ENCODE measurements at places on chromosomes 12 and 14.
A peak's percentile ranks its signal among the peaks of the same experiment; 100 is the strongest.

DNA sequence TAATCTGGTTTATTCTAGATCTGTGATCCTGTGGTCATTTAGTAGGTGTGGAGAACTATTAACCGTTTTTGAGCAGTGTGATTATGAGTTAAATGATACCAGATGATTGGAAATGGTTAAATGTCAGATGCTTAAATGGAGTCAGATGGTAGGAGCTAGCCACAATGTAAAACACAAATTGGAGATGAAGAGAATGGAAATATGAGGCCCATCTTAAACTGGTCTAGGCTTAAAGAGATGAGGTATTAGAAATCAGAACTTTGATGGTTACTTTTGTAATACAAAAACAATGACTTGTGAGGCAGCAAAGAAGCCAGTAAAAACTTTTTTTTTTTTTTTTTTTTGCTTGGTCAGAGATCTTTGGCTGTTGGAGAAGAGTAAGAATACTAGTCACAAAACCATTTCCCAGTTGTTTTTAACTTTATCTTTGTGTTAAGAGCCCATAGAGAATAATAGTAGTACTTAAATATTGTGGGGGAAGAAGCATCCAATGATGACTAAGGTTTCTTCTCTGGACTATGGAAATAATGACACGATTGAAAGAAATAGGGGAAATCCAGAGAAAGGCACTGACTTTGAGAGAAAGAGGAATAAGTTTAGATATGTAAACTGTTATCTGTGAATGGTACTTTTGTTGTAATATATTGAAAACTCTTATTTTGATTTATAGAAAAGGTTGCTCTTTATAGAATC, 95.9 kb downstream of the WNK1 start:
- DNase-seq, result peak; percentile 78

DNA sequence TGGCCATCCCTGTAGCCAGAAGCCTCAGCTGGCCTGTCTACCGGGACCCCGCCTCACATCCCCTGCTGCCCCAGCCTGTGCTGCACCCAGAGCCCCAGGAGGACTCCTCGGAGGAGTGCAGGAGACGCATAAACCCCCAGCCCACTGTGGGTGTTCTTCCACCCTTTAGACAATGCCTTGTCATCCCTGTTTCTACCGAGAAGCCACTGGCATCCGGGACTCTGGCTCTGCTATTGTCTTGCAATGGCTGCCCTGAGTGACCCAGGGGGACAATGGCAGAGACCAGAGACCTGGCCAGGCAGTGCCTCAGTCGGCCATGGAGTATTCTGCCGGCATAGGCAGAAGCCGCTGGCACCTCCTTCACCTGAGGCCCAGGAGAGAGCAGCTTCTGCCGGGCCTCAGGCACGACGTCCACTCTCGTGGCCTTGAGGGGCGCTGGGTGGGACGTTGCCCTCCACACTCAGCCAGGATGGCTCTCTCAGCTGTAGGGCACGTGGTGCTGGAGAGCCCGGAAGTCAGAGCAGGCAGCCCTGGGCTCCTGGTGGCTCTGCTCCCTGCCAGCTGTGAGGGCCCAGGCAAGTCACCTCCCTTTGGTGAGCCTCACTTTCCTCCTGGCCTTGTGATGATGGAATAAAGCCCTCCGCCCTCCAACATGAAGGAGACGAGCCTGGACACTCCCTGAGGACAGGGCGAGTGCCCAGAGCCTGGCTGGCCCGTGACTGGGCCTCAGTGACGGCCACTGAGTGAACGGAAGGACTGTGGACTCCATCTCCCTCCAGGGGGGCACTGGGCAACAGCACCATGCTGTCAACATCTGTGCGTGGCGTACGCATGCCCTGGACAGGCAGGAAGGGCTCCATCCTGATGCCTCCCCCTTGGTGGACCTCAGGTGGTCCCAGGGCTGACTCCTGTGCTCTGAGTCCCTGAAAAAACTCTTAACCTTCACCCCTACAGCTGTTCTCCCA, 41.0 kb downstream of the TRAFD1 start:
- DNase-seq, result no peak

GRCh38 chr14:86203843-86204242, 673.9 kb downstream of the FLRT2 start:
- DNase-seq, result no peak

GRCh38 chr14:102584871-102585869, 7.3 kb upstream of the RCOR1 start:
- DNase-seq, result no peak

DNA sequence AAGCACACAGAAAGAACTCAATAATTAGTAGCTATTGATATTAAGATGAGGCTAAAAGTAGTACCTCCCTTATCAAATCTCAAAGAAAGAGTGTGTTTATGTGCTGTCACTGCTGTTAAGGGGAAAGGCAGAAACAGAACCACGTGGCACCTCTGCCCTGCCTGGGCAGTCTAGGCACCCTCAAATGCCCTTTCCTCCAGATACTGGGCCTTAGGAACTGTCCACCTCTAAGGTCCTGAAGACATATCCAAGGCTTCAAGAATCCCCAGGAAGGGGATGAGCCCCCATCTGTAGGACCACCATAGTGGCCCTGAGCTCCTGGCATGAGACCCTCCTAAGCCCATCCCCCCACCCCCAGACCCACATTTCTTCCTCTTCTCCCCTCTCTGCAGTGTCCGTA, 29.1 kb downstream of the NGB start:
- DNase-seq, result no peak

- DNase-seq, result no peak
Observed at GRCh38 chr14:59868021-59868420, 2.6 kb downstream of the RTN1 start.

DNA sequence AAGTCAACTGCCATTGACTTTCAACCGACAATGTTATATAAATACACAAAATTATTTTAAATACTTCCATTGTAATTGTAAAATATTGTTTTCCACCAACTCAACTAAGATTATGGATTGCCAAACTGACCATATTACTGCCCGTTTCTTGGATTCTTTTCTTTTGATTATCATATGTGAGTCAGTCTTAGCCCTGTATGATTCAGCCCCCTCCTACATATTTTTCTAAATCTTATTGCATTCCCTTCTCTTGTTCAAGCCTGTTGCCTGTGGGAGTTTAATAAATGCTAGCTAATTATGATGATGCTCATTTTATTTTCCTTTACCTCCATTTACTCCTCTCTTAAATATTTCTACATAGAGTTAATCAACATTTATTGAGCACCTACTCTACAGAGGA, 6.8 kb downstream of the RASSF9 start:
- DNase-seq, result no peak

GRCh38 chr12:12534975-12535374, 27.7 kb downstream of the DUSP16 start:
- DNase-seq, result no peak

GRCh38 chr14:50605766-50606165, 45.8 kb downstream of the ATL1 start:
- no peak for DNase-seq

- no peak for DNase-seq
Observed at GRCh38 chr12:68794653-68795251, 13.2 kb upstream of the MDM2 start.

- DNase-seq, result no peak
Observed at GRCh38 chr12:115325858-115326257, 641.9 kb upstream of the TBX3 start.

DNA sequence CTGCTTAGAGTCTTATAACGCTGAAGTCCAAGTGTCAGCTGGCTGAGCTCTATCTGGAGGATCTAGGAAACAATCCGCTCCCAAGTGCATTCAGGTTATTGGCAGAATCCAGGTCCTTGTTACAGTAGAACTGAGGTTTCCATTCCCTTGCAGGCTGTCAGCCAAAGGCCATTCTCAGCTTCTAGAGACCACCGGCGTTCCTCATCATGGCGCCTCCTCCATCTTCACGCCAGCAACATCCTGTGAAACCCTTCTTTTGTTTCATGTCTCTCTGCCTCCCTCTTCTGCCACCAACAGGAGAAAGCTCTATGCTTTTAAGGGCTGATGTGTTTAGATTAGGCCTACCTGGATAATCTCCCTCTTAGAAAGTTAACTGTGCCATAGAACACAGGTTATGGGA, 133.0 kb upstream of the RASSF8 start:
- no peak for DNase-seq

DNA sequence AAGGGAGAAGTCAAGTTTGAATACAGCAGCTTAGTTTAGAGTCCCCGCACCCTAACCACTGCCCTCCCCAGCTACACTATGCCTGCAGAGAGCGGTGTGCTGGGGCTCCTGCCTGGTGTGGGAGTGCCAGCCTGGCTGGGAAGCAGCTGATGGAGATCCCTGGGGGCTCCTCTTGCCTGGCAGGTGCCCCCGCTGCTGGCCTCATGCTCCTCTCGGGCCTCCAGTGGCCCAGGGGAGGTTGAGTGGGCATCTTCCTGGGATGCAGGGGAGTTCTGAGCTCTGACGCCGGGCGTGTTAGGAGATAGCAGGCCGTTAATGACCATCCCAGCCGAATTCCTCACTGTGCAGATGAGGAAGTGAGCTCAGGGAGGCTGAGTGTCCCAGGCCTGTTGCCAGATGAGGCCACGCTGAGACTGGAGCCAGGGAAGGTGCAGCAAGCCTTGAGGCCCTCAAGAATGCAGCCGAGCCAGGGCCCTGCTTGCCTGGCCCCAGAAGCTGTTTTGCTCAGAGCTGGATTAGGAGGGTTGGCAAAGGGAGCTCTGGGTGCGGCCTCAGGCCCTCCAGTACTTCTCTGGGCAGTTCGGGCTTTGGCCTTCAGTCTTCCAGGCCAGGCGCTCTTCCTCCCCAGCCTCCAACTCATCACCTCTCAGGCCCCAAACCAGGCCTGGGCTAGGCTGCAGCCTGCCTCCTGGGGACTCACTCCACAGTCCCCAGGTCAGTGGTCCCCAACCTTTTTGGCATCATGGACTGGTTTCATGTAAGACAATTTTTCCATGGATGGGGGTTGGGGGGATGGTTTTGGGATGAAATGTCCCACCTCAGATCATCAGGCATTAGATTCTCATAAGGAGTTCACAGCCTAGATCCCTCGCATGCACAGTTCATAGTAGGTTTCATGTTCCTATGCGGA, 6.6 kb upstream of the CYP46A1 start:
- DNase-seq, result no peak

- peak; percentile 82 for DNase-seq
Observed at GRCh38 chr12:18139989-18140596, 50.1 kb upstream of the RERGL start.
